ENCODE measurements at places on chromosomes 7 and 10.

DNA sequence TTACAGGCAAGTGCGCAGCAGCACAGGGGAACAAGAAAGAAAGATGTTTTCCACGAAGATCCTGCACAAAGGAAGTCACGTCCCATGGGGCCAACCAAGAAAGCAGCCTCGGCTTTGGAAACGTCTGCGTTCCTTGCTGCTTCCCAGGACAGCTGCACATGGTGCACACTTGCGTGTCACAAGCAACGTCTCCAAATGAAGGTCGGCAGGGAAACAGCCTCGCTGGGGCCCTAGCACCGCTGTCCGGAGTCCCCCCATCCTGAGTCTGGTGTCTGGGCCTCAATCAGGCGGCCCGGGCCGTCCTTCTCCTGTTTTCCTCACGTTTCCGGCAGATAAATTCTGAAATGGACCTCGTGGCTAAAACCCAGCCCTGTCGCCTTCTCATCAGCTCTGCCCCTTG lies 206.2 kb downstream of the DIP2C start:
- DNase-seq: no peak

DNA sequence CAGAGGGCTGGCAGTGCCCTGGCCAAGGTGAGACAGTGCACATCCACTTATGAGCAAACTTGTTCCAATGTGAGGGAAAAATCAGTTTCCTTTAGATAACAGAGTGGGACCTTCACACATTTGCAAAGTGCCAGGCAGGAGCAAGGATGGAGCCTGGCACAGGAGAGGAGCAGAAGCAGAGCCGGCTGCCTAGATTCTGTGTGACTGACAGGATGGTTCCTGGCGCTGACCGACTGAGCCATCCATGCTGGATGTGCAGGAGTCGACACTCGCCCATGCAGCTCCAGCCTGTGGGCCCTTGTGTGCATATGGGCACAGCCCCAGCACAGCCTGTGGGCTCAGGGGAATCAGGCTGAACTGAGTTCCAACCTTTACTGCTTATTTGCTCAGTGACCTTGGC lies 346.5 kb downstream of the GRID1 start:
- DNase-seq: no peak

DNA sequence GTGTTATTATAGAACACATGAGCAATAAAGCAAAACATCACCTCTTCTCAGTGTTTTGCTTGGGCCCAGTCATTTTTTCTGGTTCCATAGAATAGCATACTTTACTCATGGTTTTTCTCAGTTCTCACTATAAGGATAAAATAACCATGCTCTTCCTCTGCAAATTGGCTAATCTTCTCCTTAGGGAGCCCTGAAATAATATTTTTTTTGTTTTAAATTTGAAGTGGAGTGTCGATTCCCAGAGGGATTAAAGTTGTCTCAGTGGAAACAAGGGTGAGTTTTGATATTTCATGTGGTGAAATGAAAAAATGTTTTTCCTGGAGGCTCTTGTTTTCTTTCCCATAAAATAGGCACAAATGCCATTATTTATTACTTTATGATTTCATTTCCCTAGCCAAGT lies 127.3 kb downstream of the NOC3L start:
- no peak for DNase-seq

DNA sequence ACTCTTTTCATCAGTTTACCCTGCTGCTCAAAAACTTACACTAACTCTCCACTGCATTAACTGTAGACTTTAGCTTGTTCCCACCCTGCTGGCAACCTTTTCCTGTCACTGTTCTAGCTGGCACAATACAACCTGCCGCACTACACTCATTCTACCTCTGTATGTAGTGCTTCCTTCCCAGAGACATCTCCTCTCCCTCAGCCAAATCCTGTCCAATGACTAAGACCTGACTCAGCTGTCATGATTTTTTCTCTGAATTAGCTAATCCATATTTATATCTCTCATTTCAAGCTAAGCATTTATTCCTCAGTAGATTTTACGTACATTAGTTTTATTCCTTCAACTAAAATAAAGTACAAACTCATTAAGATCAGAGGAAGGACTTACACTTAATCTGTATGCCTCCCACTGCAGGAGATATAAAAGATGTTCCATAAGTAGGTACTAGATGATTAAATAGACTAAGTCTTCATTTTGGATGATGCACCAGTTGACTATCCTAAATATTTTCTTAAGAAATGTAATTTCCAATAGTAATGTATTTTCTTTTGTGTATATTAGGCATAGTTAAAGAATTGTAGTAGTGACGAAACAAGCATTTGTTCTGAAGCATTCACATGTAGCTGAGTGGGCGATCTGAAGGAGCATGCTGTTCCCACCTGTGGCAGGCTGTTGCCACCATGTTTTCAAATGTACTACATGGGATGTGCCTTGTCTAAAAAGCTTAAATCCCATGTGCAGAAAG lies 189.1 kb downstream of the SKAP2 start:
- no peak for DNase-seq

GRCh38 chr7:45123913-45124710 lies 12.6 kb upstream of the TBRG4 start:
- DNase-seq: no peak

GRCh38 chr10:31778627-31779026 lies 150.0 kb downstream of the ARHGAP12 start:
- no peak for DNase-seq

DNA sequence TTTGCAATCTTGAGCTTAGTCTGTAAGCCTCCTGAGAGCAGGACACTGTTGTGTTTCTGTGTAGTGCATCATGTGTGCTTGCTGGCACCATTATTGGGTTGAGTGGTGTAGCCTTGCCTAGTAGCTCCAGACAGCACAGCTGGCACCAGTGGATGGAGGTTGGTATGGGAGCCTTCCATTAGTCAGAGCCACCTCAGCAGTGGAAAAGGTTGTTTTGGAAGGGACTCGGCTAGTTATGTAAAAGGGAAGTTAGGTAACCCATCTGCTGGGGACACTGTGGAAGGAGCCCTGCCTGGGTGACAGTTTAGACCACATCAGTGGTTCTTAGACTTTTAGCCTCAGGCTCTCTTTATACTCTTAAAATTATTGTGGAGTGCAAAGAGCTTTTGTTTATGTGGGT lies 16.3 kb downstream of the MINDY4 start:
- DNase-seq: no peak

GRCh38 chr7:3578399-3578798 lies 277.3 kb downstream of the SDK1 start:
- DNase-seq: no peak

- DNase-seq: peak; percentile 80
Measured at GRCh38 chr7:95476904-95477594, 8.7 kb upstream of the ASB4 start.

GRCh38 chr10:75540981-75541380 lies 109.6 kb downstream of the LRMDA start:
- no peak for DNase-seq

GRCh38 chr10:103448746-103449145 lies 3.4 kb downstream of the CALHM2 start:
- no peak for DNase-seq

DNA sequence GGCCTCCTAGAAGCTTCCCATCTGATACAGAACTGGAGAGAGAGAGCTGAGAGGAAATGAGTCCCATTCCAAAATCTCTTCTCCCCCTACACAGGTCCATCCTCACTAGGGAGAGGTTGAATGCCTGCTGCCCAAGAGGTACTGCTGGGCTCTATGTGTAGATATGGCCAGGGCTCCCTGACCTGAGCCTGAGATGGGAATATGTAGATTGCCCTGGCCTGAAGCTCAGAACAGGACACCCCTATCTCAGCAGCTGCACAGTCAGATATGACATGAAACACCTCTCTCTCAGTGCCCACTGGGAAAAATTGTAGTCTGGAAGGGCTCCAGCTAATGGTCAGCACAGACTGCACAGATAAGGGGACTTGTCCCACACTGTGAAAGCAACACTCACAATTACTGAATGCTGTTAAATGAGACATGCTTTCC lies 3.1 kb upstream of the IFIT1B start:
- DNase-seq: no peak

Measured in NCI-H1105 treated with DMSO at 0.1 percent for 48 hours (cell line).